Diencephalon (tissue), 1 donor: ENCODE measurements at places on chromosomes 1 and 21. TPM values are rescaled to one million over a fixed set of nuclear protein-coding genes. Genes with fewer than 3 reads are reported as not detected.

MTX1 gene
- total RNA-seq: 15.5 TPM

GBP2 gene
- 0.46 TPM for total RNA-seq

SYTL1 gene
- 0.46 TPM for total RNA-seq

MSH4 gene
- total RNA-seq: 1.6 TPM

AKNAD1 gene
- total RNA-seq: 2.8 TPM

OR6K3 gene
- total RNA-seq: not detected

PTGFR gene
- total RNA-seq: 4.6 TPM

LINGO4 gene
- 0.23 TPM for total RNA-seq

SELENBP1 gene
- 12.7 TPM for total RNA-seq

B3GALNT2 gene
- total RNA-seq: 22.8 TPM
